ENCODE measurements at places on chromosomes 2 and 18.

DNA sequence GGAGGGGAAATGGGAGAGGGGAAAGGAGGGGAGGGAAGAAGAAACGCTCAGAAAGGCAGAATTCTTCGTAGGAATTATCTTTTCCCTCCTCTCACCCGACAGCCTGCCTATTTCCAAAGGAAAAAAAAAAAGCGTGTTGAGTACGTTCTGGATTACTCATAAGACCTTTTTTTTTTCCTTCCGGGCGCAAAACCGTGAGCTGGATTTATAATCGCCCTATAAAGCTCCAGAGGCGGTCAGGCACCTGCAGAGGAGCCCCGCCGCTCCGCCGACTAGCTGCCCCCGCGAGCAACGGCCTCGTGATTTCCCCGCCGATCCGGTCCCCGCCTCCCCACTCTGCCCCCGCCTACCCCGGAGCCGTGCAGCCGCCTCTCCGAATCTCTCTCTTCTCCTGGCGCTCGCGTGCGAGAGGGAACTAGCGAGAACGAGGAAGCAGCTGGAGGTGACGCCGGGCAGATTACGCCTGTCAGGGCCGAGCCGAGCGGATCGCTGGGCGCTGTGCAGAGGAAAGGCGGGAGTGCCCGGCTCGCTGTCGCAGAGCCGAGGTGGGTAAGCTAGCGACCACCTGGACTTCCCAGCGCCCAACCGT lies at the start of gene GAD1:
GAD1 (plus strand) TSS at position 384 of the 589 bp plus-strand sequence. CDS start 1,705 bp downstream, outside the sequence.
- DNase-seq: peak; percentile 85

- peak; percentile 59 for DNase-seq
Observed at GRCh38 chr18:58529714-58530354, 99.1 kb downstream of the ALPK2 start.

- no peak for DNase-seq
Observed at GRCh38 chr18:79069717-79070151, 540 bp downstream of the ATP9B start.

DNA sequence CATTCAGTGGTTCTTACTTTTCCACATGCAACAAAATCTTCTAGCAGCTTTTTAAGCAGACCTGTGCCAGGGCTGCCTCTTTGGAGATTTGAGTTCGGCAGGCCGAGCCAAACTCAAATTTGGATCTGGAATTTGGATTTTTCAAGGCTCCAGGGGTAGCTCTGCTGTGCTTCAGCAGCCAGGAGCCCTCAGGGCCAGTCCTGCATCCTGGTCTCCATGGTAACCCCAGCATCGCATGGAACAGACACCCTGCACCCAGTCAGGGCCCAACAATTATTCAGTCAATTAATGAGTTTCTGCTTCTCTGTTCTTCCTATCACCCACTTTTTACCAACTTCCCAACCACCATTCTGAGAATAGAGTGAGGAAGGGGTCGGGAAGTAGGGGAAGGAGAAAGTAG lies 30.0 kb downstream of the EN1 start:
- no peak for DNase-seq

GRCh38 chr2:11920993-11921583 lies 174.7 kb downstream of the LPIN1 start:
- DNase-seq: no peak

DNA sequence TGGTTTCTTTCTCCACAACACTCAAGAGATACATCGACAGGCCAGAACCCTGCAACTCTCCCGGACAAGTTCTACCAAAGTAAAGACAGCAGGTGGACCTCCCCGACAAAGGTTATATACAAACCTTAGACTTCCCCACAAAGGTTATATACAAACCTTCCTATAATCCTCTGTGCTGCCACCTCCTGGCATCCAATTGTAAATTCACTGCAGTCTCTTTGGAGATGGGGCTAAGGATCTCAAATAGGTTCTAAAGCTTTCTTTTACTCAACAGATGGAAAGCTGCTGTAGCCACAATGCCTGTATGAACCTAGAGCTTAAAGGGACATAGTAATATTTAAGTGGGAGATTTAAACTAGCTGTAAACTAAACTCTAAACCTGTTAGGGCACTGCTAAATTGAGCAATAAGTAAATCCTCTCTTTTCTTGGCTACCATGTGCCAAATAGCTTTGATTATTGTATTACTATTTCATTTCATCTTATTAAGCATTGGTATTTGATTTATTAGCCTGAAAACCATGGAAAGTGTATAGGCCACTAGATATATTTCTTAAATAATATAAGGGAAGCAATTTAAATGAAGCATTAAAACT lies 9.8 kb upstream of the MREG start:
- DNase-seq: peak; percentile 26

- DNase-seq: no peak
Observed at GRCh38 chr2:105180491-105180972, 61.0 kb upstream of the GPR45 start.

- no peak for DNase-seq
Observed at GRCh38 chr2:3149441-3150217, 228.0 kb downstream of the EIPR1 start.

Data from NCI-H1436 (cell line).